Mammary epithelial cell (primary cell): ENCODE measurements at places on chromosomes 4 and X. TPM values are rescaled to one million over a fixed set of nuclear protein-coding genes. Genes with fewer than 3 reads are reported as not detected.
A peak's percentile ranks its signal among the peaks of the same experiment; 100 is the strongest.

DNA sequence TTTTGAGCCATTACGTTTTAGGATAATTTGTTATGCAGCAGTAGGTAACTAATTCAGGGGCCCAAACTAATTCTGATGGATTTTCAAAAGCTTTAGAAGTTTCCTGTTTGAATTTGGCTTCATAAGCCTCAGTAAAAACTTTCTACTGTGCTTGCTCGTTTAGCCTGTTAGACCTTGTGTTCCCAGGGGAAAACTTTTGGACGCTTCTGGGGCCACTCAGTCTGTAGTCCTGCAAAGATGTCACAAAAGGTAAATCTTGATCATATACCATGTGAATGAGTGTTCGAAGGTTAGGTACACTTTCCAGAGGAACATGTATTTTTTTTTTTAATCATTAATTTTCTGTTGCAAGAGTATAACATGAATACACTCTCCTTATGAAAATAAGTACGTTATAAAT is 70.7 kb downstream of the SUPT20HL2 start:
- no peak for DNase-seq

- no peak for DNase-seq
Measured at GRCh38 chr4:145881576-145881975, 57.0 kb downstream of the ZNF827 start.

Gene RPL39
- 2,619 TPM for polyA plus RNA-seq

- DNase-seq = no peak
Measured at GRCh38 chr4:154660052-154660451, 47.6 kb upstream of the FGG start.

- DNase-seq = no peak
Measured at GRCh38 chr4:185721190-185722028, 90.6 kb downstream of the SORBS2 start.

Gene TMSB15B
- 17.1 TPM for polyA plus RNA-seq

Gene RPA4
- polyA plus RNA-seq = 0.08 TPM

Gene SH3RF1
- polyA plus RNA-seq = 16.6 TPM

- peak; percentile 42 for DNase-seq
Measured at GRCh38 chr4:25351777-25352416, 25.2 kb upstream of the ANAPC4 start.

Gene SOX3
- not detected for polyA plus RNA-seq

GRCh38 chr4:165361810-165362209 is 17.0 kb upstream of the CPE start:
- no peak for DNase-seq

DNA sequence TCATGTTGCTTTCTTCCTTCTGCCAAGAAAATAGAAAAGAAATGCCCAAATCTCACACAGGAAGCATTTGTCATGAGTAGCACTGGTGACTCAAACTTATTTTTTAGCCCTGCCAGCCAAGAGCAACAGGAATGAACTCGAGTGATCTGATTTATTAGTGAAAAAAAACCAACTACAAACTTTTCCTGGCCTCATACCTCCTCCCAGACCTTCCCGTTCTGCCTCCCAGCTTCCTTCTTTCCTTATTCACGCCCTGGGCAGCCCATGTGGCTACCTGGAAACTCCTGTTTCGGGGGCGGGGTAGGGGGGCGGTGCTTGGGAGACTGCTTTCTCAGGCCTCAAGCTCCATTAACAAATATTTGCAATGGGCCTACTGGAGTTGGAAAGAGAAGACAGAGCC is 178.5 kb downstream of the NHS start:
- peak; percentile 90 for DNase-seq
